ENCODE measurements at places on chromosomes 2 and 18.

- no peak for DNase-seq
These were observed 33.0 kb upstream of the PTH2R start for GRCh38 chr2:208373460-208374089.

- DNase-seq, result no peak
These were observed 1473.2 kb downstream of the LRP1B start for GRCh38 chr2:140657657-140658056.

DNA sequence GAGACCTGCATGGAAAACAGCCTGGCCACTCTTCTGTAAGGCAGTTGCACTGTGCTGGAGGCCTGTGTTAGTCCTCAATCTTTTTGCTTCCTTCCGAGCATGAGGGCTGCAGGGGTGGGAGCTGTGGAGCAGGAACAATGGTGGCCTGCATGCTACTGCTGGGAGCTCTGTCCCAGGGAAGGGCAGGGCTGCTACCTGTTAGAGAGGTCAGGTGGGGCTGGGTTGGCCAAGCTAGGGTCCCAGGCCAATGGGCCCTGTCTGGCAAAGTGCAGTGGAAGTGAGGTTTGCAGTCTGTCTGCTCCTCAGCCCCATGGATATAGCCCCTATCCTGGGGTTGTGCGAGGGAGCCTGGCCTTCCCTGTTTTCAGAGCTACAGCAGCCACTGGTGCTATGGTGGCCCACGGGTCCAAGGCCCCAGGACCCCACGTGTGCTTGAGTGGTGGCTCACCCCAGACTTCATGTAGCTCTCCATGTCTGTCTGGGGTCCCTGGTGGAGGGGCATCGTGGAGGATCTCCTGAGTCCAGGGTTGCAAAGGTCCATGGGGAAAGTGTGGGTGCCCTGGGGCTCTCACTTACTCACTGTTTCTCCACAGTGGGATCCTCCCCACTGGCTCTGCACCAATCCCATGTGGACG, 1212.6 kb upstream of the NXPH2 start:
- no peak for DNase-seq

DNA sequence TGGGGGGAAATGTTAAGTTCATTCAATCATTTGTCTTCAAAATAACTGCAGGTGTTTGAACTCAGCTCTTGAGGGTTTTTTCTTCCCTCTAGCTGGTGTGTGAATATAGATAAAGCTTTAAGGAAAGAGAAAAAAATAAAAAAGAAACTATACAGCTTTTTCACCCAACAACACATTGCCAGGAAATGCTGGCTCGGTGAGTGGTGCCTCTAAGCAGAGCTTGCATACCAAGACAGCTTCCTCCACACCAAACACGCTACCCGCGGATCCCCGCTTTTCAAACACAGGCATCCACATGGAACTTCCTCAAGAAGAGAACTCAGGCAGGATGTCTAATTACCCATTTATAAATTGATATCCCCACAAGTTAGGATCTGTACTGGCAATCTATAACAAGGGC, 69.8 kb upstream of the TANK start:
- DNase-seq, result peak; percentile 72

DNA sequence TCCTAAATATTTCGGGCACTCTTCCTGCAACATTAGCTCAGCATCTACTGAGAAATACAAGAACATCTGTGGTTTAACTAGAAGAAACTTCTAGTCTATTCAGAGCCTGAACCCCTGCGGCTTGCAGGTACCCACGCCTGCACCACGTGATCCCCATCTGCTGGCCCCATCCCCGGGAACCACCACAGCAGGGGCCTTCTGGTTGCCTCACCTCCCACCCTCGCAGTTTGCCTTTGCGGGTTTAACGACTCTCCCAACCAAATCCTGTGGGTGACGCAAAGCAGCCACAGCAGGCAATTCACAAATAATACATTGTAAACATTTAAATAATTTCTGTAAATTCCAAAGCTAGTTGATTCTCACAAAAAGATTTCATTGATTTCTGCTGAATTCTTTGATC, 90.2 kb upstream of the TMEM18 start:
- DNase-seq, result no peak

GRCh38 chr18:24157855-24158254, 19.0 kb downstream of the CABYR start:
- no peak for DNase-seq

GRCh38 chr2:8165550-8165949, 516.3 kb upstream of the ID2 start:
- DNase-seq, result no peak

Measured in activated effector memory CD4-positive, alpha-beta T cell treated with anti-CD3 and anti-CD28 coated beads, Interleukin-2, amount 50 U/mL, for 16 hours (primary cell).